ENCODE measurements at places on chromosomes 6 and 20. TPM values are rescaled to one million over a fixed set of nuclear protein-coding genes. Genes with fewer than 3 reads are reported as not detected.

The MYL9 gene
- 1,967 TPM for total RNA-seq

The RAET1G gene
- 0.32 TPM for total RNA-seq

The HEBP2 gene
- 104 TPM for total RNA-seq

The CCN5 gene
- 19.5 TPM for total RNA-seq

The FAM217A gene
- total RNA-seq, result not detected

The HFE gene
- total RNA-seq, result 4.5 TPM

The MCHR2 gene
- not detected for total RNA-seq

The PPARD gene
- total RNA-seq, result 15.1 TPM

The EMILIN3 gene
- total RNA-seq, result 4.3 TPM

The NUDT3 gene
- 59.3 TPM for total RNA-seq

The DNAH8 gene
- total RNA-seq, result not detected

DNA sequence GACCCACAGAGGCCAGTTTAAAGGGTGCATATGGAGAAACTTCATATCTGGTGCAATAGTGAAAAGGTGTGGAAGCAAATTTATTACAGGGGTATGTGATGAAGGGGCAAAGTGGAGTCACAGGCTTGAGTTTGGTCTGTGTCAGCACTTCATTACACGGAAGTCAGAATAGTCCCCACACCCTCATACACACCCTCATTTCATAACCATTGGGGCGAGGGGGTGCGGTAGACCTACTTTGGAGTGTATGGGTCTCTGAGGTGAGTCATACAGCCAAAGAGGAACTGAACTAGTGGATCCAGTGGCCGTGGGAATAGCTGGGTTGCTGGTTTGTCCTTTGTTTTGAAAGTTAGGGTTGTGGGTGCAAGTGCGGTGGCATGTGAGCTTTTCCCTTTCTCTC lies 3.3 kb downstream of the TM9SF4 start:
- DNase-seq, result peak; percentile 37

- no peak for DNase-seq
Observed at GRCh38 chr20:32908334-32909292, 49.9 kb downstream of the EFCAB8 start.

DNA sequence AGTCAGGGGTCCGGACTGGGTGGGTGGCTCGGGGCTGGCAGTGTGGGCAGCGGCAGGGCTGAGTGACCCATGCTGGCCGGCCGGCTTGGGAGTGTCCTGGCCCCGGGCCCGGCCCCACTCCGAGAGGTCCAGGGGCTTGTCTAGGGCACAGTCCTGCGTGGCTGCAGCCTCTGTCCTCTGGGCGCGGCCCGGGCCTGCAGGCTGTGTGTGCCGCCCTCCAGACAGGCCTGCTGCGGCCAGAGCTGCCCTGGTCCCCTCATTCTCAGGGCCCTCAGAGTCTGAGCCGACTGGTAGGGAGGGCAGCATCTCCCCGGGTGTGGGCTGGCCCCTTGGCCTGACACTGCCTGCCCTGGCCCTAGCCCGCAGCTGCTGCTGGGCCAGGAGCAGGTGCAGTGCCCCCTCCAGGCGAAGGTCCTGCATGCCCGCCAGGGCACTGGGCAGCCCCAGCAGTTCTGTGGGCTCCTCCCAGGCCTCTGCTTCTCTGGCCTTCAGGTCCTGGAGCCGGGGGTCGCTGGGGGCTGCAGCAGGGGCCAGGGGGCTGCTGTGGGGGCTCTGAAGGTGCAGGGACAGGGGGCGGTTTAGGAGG lies 6.9 kb upstream of the CABLES2 start:
- DNase-seq, result no peak

GRCh38 chr20:23007886-23008655 lies 27.0 kb upstream of the SSTR4 start:
- no peak for DNase-seq

DNA sequence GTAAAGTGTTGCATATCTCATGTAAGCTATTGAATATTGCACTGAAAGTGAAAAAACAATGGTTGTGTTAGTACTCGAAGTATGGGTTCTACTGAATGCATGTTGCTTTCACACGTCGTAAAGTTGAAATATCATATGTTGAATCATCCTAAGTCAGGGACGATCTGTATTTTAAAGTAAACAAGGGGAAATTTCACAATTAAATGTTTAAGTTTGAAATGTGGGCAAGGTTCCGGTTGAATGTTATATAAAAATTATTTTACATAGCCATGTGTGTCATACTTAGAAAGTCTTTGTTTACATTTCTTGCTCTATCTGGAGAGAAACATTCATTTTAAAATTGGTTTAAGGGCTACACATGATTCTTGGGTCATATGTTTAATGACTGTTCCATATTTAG lies 76.8 kb downstream of the AKAP7 start:
- DNase-seq, result no peak

DNA sequence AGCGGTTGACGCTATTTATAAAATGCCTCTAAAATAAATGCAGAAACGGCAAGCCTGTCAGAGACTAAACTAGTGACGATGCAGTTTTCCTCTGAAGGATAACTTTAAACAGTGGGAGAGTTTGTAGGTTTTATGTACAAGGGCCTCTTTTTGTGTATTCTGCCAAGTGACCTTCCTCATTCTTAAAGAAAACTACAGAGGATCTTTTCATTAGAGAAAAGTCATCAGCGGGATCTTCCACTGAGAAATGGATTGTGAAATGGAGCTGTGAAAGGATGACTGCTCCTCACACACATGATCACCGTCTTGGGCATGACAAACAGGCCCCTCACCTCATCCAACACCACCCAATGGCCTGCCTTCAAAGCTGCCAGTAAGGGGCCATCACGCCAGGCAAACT lies 89.0 kb upstream of the LYRM2 start:
- DNase-seq, result no peak

DNA sequence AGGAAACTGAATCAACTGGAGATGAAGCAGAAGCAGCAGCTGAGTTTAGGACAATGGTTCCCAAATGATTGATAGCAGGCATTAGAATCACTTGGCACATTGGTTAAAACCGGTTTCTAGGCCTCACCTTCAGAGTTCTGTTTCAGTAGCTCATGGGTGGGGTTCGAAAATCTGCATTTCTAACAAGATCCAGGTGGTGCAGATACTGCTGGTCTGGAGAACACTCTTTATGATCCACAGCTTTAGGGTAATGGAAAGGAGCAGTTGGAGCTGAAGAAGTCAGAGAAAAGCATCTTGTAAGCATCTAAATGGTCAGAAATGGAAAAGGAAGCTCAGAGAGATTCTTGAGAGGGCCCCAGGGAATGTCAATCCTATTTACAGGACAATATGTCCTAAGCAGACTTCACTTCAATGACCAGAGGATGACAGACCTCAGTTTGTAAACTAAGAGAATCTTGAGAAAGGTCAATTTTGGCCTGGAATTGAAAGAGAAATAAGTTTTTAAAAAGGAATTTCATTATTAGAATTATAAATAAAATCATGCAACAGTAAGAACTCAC lies 8.5 kb downstream of the TSPYL1 start:
- DNase-seq, result no peak

- DNase-seq, result no peak
Observed at GRCh38 chr6:5155906-5156305, 70.8 kb downstream of the PPP1R3G start.

DNA sequence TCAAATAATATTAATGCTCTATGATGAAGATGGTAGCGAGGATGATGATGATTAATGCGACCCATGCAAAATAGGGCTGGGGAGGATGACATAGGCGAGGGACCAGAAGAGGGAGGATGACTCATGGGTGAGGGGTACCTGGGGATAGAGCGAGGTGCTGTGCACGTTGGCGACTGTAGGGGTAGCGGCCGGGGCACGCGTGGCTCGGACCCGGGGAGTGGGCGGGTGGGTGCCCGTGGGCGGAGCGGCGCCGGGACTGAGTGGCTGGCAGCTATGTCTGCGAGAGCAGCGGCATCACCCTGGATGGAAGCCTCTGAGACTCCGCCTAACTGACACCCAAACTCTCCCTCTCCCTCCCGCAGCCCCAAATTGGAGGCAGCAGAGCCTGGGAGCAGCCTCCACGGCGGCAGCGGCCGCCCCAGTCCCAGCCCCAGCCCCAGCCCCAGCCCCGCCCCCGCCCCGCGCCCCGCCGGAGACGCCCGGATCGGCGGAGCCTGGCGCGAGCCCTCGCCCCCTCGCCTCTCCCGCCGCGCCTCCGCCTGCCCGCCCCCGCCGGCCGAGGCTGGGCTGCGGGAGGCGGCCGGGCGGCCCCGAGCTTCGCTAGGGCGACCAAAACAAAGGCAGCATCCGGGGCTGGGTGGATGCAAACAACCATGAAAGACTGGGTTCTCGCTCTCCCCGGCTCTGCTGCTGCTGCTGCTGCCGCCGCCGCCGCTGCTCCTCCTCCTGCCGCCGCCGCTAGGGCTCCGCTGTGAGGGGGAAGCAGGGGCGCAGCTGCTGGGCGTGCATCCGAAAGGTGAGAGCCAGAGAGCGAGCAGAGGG lies at the start of gene RIMS1:
TSS of gene RIMS1 (plus strand) at position 367 of the 822 bp plus-strand sequence. CDS start 474 bp downstream, outside the sequence.
- DNase-seq, result peak; percentile 33

- DNase-seq, result no peak
Observed at GRCh38 chr20:492159-492558, 29.8 kb upstream of the TBC1D20 start.

- DNase-seq, result no peak
Observed at GRCh38 chr6:90088009-90088408, 193.7 kb downstream of the GJA10 start.

GRCh38 chr6:83696674-83697073 lies 12.2 kb downstream of the SNAP91 start:
- no peak for DNase-seq

GRCh38 chr6:111852725-111853124 lies 20.5 kb downstream of the FYN start:
- no peak for DNase-seq

- no peak for DNase-seq
Observed at GRCh38 chr6:26358511-26358981, 6.5 kb upstream of the BTN3A2 start.

DNA sequence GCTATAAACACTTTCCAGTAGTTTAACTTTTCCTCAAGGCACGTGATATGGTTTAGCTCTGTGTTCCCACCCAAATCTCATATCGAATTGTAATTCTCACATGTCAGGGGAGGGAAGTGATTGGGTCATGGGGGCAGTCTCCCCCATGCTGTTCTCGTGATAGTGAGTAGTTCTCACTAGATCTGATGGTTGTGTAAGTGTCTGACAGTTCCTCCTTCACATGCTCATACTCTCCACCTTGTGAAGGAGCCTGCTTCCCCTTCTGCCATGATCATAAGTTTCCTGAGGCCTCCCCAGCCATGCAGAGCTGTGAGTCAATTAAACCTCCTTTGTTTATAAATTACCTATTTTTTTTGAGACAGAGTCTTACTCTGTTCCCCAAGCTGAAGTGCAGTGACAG lies 127.9 kb downstream of the DTNBP1 start:
- DNase-seq, result no peak

- no peak for DNase-seq
Observed at GRCh38 chr6:42403831-42404230, 47.9 kb downstream of the TRERF1 start.

DNA sequence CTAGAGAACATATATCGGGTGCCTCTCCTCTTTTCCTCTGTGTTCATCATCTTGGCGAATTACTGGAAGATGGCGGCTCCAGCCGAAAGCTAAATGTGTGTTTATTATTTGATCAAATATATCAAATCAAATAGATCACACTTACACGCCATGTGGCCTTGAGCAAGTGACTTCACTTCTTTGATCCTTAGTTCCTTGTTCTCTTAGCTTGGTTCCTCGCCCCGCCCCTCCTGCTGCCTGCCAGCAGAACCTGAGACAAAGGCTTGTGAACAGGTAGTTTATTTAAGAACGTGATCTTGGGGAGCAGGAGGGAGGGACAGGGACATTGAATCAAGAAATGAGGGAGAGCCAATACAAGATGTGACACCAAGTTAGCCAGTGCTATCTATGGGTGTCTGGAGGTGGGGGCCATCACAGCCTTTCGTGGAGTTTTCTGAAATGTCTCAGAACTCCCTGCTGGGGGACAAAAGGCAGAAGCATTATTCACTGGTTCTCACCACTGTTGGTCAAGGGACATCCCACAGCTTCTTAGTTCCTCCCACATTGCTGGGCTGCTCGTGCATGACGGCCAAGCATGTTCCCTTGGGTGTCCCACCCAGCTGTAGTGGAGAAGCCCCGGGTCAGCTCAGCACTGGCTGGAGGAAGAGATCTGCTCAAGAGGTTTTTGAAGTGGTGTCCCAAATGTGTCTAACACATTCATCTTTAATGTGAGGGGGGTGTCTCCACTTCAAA lies 44.9 kb upstream of the RNF24 start:
- DNase-seq, result peak; percentile 76

- no peak for DNase-seq
Observed at GRCh38 chr6:10626154-10626741, 68.2 kb downstream of the C6orf52 start.

GRCh38 chr6:7668936-7669335 lies 57.0 kb upstream of the BMP6 start:
- no peak for DNase-seq

DNA sequence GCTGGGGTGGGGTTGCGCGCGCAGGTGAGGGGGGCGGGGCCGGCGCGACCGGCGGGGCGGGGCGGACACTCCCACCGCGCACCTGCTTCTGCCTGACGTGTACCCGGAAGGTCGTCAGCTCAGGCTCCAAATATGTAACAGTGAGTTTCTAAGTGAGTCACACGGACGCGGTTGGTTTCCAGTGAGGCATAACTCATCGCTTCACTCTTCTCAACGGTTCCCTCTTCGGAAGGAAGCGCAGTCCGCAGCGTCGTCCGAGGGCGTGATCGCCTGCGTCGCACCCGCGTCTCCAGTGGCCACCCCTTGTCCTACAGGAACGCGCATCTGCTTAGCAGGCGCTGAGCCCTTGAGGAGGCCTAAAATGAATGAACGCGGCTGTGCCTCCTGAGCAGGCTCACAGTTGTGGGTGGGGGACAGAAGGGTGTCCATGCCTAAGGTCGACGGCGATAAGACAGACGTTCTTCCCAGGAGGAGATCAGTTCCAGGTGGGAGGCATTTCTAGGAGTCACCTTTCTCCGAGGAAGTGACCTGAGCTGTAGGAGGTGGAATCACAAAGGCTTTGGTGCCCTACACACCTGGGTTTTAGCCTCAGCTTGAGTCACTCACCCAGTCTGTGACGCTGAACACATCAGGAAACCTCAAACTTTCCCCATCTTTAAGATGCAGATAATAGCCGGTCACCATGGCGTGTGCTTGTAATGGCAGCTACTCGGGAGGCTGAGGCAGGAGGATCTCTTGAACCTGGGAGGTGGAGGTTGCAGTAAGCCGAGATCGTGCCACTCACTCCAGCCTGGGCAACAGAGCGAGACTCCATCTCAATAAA lies 50.9 kb upstream of the EZR start:
- no peak for DNase-seq
